Natural killer cell (primary cell): ENCODE measurements at places on chromosomes 7 and 10. TPM values are rescaled to one million over a fixed set of nuclear protein-coding genes. Genes with fewer than 3 reads are reported as not detected.

SEPHS1 gene
- total RNA-seq: 28.2 TPM

NUTM2B gene
- 0.75 TPM for total RNA-seq

DNA sequence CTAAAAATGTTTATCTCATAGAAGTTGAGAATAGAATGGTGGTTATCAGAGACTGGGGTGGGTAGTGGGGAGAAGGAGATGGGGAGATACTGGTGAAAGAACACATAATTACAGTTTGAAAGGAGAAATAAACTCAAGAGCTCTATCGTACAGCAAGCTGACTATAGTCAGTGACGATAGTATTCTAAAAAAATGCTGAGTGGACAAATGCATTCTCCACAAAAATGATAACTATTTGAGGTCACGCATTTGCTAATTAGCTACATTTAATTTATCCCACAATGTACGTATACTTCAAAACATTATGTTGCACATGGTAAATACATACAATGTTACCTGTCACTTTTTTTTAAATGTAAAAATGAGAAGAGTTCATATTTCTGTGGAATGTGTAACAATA, 507.7 kb downstream of the CALN1 start:
- DNase-seq: no peak

DNA sequence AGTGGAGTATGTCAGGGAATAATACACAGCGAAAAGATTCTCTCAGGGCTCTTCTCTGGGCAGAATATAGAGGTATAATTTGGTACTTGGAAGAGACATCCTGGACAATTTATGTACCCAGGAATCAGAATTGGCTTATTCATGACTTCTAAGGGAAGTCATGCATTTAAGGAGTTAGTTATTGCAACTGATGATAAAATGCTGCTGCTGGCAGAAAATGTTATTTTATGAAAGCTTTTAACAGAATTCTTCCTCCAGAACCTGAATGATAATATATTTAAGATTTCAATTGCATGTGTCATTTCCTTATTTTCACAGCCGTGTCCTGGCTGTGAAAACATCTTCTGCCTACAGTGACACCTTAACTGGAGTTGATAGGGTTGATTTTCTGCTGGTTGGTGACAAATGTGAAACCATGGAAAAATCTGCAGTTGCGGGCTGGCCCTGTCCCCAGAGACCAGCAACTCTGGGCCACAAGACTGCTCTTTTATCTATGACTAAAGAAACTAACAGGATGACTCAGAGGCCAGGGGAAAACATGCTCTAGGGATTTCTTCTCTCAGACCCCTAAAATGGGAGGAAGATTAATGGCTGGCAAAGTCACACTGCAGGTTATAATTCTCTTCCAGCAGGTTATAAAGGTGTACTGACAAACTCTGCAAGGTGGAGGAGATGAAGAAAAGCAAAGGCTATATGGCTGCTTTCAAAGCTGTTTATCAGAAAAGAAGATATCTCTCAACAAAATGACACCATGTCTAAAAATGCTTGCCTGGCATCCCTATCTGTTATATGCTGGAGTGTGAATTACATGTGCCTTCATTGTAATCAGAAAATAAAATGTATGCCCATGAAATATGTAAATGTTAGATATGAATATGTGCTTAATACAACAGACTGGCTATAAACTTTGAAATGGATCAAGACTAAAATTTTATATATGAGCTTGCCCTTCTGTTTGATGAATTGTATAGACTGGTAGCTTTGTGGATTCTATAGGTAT, 12.1 kb upstream of the TRUB1 start:
- no peak for DNase-seq

- no peak for DNase-seq
Measured at GRCh38 chr7:98629001-98629431, 11.9 kb downstream of the NPTX2 start.

- no peak for DNase-seq
Measured at GRCh38 chr10:36021096-36021495, 379.0 kb upstream of the FZD8 start.

ARHGAP21 gene
- total RNA-seq: 30.9 TPM

OR13A1 gene
- total RNA-seq: not detected

TWIST1 gene
- not detected for total RNA-seq

DNA sequence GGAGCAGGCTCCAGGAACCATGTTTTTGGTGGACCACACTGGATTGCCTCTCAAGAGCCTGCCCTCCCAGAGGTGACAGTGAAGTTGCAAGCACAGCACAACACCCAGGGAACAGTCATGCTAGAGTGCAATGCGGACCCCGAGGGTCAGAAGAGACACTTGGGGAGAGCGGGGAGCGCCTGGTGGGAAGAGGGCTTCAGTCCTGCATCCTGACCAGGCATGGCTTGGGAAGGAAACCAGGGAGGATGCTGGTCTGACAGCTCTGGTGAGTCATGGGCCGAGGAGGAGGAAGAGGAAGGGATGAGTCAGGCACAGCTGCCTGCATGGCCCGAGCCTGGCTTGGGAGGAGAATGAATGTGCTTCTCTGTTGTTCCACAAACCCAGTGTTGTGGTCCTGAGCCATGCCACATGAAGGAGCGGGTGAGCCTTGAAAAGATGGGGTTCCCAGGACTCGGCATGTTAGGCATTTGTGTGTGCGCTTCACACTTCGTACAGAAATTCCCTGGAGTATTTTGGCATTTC, 29.5 kb upstream of the ANKRD2 start:
- DNase-seq: no peak

GRCh38 chr7:84921154-84921553, 265.7 kb downstream of the SEMA3D start:
- DNase-seq: no peak

OR2A12 gene
- not detected for total RNA-seq

DNA sequence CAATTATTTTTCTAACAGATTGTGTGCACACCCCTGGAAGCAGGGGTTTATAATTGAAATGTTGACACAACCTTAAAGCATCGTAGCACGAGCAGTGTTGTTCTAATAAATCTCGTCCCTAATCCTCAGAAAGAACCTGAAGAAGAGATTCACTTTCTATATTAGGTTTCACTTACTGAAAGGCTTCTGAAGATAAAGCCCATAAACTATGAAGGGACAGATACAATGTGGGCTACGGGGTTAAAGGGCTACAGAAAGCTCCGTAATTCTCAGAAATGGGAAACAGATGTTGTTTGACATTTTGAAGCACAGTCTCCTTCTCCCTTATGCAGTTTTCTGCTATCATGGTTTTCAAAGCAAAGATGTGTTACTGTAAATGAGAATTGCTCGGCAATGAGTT, 479.6 kb downstream of the GATA3 start:
- no peak for DNase-seq

DNA sequence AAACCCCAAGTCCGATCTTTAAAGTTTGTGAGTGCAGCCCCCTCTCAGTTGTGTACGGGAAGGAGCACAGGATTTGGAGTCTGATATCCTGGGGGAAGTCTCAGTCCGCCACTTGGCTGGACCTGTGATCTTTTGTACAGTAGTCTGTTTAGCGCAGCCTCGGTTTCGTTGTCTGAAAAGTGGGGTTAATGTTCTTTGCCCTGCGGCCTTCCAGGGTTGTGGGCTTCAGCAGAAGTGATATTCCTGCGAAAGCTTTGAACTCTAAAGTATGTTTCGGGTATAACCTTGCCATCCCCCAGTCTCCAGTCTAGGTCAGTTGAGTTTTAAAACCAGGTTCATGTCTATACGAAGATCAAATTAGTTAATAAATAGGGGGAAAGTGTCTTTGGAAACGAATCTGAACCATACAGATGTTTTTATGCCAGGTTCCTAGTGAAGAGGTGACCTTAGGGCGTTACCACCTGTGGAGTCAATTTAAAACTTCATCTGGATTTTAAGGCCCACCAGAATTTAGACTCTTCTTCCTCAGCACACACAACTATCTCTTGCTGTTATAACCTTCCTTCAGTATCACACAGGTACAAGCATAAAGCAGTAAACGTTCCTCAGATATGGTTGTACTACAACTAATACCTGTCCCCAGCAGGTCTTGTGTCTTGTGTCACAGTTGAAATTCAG, 904 bp downstream of the R3HCC1L start:
- DNase-seq: no peak

DNA sequence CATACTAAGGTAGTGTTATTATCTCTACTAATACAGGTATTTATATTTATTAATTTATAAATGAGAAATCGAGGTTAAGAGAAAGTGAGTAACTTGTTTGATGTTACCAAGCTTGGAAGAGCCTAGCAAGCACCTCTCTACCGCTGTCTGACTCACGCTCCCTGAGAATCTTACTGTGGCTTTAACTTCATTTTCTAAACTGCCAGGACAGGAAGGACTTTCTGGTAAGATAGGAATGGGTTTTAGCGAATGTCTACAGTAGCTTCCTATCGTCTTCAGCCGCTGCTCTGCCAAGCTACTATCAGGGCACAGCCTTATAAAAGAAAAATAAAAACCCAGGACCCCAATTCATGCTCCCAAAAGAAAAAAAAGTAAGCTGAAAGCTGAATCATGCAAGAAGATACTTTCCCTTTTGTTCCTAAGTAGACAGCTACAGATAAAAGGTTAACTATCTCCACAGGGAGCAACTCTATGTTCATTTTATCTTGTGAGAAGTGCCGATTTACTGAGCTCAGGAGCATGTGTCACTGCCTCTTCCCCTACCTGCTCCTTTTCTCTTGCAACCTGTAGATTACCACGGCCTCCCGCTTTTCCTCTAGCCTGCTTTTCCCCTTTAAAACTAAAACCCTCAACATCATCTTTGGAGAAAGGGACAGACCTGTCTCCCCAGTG, 60.2 kb downstream of the THNSL1 start:
- no peak for DNase-seq

DNA sequence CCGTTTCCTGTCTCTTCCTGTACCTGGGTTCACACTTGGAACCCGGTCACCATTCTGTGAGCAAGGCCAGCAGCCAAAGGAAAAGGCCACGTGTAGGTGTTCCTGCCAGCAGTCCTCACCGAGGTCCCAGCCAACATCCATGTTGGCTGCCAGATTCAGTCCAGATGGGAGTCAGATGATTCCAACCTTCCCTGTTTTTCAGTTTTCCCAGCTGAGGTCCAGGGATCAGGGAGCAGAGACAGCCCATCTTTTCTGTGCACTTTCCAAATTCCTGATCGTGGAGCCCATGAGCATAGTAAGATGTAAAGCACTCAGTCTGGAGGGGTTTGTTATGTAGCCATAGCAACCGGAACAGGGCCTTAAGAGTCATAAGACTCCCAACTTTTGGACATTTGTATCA, 3.9 kb upstream of the PVRIG start:
- DNase-seq: no peak

SRRM3 gene
- not detected for total RNA-seq

DNA sequence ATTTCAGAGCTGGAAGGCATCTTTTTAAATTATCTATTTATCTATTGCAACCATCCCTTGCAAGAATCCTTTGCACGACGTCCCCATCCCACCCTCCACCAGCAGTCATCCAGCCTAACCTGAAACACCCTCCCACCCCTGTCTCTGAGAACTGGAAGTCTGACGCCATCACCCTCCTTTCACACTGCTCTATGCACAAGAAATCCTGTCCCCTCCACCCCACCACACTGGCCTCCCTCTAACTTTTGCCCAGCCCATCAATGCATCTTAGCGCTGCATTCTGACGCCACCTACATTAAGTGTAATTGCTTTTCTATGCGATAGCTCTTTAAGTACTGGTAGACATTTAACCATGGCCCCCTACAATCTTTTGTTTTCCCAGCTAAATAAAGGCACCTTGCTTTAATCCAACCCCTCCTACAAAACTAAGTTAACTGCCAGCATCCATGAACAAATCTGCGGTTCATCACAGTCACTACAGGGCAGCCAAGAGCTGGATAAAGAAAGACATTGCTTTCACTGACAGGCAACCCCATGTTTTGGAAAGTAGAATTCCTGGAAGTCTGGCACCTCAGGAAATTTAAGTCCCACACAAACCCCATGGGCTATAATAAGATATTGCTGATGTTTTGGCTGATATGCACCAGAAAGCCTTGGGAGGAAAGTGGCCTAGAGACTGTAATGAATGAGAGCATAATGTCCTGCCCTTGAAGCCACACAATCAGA, 128.0 kb downstream of the GLI3 start:
- no peak for DNase-seq

CUZD1 gene
- total RNA-seq: 0.63 TPM

CELF2 gene
- total RNA-seq: 282 TPM

SLC29A3 gene
- total RNA-seq: 5.3 TPM

- DNase-seq: no peak
Measured at GRCh38 chr7:93559639-93560491, 14.7 kb downstream of the CALCR start.

GRCh38 chr7:104980841-104981671, 32.9 kb upstream of the KMT2E start:
- DNase-seq: no peak

SSC4D gene
- 0.40 TPM for total RNA-seq

GDF2 gene
- total RNA-seq: not detected

- peak; percentile 50 for DNase-seq
Measured at GRCh38 chr7:6516387-6516983, 34.8 kb downstream of the GRID2IP start.

DNA sequence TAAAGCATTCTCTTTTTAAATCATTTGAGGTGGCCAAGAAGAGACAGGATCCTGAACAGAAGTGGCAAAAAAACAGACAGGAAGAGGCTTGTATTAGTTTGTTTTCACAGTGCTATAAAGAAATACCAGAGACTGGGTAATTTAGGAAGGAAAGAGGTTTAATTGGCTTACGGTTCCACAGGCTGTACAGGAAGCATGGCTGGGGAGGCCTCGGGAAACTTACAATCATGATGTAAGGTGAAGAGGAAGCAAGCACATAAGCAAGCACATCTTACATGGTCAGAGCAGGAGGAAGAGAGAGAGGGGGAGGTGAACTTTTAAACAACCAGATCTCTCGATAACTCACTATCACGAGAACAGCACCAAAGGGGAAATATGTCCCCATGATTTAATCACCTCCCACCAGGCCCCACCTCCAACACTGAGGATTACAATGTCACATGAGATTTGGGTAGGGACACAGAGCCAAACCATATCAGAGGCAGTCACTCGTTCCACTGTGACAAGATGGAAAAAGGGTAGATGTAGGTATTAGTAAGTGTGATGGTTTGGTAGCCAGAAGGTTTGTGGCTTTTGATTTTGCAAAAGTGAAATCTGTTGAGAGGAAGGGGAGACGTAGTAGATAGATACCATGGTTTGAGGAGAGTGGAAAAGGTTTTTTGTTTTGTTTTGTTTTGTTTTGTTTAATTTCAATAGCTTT, 5.1 kb downstream of the MSRB2 start:
- no peak for DNase-seq

DNA sequence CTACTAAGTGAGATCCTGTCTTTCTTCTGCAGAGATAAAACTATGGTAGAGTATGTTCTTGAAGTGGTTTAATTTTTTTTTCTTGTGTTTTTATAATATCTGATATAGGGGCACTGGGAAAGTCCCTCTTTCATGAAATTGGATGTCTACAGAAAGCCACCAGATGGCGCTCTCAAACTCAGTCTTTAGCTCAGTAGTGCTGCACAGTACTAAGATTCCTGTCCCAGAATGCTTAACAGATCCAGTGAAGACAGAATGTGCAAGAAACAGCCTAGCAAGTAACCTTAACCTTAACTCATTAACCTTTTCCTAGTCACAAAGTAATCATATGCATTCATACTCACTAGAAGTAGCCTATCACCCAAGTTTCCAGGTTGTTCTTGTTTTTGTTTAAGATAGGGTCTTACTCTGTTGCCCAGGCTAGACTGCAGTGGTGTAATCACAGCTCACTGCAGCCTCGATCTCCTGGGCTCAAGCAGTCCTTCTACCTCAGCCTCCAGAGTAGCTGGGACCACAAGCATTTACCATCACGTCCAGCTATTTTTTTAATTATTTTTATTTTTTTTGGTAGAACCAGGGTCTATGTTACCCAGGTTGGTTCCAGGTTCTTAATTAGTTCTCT, 56.7 kb downstream of the IDE start:
- peak; percentile 33 for DNase-seq

GRCh38 chr7:65983965-65984658, 2.1 kb upstream of the GUSB start:
- DNase-seq: no peak

CPA2 gene
- not detected for total RNA-seq

ABCC2 gene
- 1.3 TPM for total RNA-seq
